ENCODE measurements at places on chromosomes 1 and 21.

DNA sequence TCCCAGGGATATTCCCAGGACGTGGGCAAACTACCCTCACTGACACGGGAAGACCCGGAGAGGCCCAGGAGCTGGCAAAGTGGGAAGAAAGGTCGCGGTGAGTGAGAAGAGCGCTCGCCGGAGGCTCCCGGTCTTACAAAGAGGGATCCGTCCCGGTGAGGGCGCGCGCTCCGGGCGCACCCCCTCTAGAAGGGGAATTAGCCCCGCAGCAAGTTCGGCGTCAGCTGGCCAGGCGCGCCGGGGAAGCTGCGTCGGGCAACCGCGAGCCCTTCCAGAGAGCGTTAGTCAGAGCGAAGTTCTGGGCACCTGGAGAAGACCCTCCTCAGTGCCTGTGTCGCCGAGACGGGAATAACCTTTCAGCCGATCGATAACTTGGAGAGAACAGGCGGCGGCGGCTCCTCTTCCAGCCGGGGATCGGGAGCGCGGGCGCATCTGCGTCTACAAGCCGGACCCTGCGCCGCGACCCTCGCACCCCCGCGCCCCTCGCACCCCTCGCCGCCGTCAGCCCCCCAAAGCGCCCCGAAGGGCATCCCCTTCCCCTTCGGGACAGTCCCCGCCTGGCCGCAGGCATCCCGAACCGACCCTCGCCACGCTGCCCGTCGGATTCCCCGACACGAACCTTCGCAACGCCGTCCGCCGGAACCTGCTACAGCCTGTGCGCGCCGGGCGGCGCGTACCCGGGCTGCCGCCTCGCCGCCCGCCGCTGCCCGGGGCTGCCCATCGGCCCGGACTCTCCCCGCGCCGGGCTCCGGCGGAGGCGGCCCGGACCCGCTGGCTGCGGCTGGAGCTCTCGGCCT lies 485 bp downstream of the SIPA1L2 start:
- no peak for DNase-seq

- no peak for DNase-seq
Observed at GRCh38 chr1:206517784-206518183, 10.5 kb downstream of the RASSF5 start.

- DNase-seq, result no peak
Observed at GRCh38 chr21:45040157-45040711, 34.1 kb upstream of the ADARB1 start.

DNA sequence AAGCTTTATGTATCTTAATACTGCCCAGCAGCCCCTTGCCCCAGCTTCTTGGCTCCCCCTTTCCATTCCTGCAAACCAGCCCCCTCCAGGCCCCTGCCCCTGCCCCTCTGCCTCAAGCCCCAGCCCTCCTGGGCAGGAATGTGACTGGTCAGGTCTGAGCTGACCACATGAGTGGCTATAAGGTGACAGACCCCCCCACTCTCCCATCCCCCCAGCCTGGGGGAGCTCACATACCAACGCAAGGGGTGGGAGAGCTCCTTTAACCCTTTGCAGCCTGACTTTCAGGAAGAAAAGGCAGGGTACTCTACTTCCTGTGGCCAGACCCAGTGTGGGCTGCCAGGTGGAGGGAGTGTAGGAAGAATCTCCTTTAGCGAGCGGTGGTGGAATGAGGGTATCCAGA lies 33.2 kb downstream of the AHDC1 start:
- no peak for DNase-seq

DNA sequence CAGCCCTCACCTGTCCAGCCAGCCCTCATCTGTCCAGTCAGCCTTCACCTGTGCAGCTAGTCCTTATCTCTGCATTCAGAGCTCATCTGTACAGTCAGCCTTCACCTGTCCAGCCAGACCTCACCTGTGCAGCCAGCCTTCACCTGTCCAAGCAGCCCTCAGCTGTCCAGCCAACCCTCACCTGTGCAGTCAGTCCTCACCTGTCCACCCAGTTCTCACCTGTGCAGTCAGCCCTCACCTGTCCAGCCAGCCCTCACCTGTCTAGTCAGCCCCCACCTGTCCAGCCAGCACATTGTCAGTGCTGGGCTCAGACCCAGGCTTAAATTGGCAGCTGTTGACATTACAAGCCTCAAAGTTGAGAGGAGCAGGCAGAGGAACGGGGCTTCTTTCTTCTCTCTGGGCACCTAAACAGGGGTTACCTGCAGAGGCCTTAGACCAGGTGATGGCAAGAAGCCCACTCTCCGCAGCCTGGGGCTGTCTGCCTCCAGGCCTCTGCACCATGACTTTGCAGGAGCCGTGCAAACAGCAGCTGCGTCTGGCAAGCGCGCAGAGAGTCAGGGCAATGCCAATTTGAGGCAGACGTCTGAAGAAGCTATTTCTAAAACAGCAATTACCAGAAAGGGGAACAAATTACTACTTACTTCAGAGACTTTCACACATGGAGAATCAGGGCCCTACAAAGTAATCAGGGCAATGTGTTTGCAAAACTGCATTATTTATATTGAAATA lies 506.1 kb downstream of the NPHP4 start:
- no peak for DNase-seq

DNA sequence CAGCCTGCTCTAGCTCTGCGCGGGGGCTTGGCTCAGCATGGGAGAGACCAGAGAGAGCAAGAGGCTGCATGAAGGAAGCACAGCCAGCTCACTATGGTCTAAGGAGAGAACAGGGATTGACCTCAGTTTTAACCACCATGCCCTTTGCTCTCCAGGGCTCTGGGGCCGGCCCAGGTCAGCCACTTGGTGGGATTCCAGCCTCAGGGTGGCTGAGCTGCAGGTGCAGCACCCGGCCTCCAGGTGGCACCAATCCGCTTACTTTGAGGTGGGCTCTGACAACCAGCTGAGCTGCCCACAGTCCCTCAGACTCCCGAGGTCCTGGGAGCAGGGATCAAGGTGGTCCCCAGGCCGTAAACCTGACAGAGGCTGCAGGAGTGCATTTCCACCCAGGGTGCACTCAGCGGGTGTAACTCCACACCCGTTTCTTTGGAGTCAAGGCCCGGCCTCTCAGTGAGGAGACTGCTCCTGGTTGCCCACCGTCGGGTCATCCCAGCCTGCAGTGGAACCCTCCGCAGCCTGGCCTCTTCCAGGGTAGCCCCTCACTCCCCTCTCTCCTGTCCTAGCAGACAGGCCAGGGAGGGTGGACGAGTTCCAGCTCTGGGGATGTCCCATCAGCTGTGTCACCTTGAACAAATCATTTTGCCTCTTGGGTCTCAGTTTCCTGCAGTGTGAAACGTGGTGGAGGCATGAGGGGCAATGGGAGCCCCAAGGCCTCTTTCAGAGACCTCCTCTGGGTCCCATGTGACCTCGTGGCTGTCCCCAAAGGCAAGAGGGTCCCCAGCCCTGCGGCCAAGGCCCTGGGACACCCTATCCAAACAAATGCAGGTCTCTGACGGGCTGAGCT lies 607 bp upstream of the LGR6 start:
- DNase-seq, result peak; percentile 30

- no peak for DNase-seq
Observed at GRCh38 chr1:33972676-33973395, 109.0 kb downstream of the HMGB4 start.

GRCh38 chr1:205259324-205259832 lies 31.6 kb downstream of the TMCC2 start:
- DNase-seq, result no peak

- no peak for DNase-seq
Observed at GRCh38 chr1:234554698-234555311, 55.2 kb downstream of the IRF2BP2 start.

GRCh38 chr1:205927676-205928075 lies 15.6 kb downstream of the SLC26A9 start:
- no peak for DNase-seq

GRCh38 chr1:37676281-37677142 lies 15.8 kb upstream of the CDCA8 start:
- no peak for DNase-seq

DNA sequence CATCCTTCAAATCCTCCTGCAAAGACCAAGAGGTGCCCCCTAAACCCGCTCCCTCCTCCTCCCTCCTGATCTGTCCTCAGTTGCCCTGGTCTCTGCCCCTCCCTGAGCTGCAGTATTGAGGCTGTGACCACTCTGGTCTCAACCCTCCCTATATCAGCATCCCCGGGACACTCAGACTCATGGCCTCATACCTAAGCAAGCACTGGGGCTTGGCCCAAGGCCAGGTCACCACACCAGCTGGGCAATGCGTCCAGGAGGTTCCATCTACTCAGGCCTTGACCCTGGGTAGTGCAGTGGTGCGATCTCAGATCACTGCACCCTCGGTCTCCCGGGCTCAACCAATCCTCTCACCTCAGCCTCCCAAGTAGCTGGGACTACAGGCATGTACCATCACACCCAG lies 9.8 kb downstream of the KIF17 start:
- no peak for DNase-seq

DNA sequence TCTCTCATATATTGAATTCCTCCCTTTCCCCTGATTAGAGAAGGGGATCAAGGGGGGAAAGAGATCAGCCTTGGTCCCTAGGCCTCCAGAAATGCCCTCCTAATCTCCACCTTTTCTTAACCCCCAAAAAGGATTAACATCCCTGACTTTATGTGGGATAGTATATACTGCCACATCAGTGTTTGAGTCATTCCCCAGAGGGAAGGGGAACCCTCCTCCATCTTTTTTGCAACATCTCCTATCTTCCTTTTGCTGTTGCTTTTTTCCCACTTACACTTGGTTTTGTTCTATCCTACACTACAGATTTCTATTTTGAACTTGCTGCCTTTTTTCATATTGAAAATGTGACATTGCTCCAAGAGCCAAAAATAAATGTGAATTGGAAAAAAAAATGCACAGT lies 65.4 kb upstream of the PODN start:
- DNase-seq, result no peak

DNA sequence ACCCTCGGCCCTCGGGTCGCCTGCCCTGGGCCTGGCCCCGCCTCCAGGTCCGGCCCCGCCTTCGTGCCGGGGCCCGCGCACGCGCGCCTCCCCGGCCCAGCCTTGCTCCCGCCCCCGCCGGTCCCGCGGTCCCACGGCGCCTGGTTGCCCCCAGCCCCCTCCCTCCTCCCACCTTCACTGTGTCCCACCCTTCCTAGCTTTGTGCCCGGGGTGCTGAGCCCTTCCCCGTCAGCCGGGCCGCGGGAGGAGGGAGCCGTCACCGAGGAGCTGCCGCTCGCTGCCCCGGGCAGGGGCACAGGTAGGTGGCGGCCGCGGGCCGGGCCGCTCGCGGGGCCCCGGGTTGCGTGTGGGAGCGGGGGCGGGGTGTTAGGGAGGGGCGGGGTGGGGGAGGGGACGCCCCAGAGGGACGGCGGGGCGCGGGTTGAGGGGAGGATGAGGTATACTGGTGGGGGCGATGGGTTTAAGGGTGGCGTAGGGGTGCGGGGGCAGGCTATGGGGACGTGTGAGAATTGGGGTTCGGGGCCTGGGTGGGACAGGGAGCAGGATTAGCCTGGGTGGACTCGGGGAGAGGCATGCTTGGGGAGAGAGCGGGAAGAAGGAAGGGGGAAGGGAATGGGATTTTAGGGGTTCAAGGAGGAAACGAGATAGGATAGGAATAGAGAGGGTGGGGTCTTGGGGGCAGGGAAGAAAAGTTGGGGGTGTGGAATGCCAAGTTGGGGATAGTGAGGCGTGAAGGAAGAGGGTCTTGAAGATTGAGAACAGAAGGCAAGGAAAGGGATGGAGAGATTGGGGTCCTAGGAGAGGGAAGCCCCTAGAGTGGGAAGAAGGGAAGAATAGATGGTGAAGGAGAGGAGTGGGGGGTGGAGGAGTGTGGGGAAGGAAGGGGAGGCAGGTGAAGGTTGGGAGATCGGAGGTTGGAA lies at the start of gene LRRC42:
Gene LRRC42, plus strand, starts transcription at position 99 of the 920 bp plus-strand sequence. CDS start 5,650 bp downstream, outside the sequence.
- peak; percentile 44 for DNase-seq

DNA sequence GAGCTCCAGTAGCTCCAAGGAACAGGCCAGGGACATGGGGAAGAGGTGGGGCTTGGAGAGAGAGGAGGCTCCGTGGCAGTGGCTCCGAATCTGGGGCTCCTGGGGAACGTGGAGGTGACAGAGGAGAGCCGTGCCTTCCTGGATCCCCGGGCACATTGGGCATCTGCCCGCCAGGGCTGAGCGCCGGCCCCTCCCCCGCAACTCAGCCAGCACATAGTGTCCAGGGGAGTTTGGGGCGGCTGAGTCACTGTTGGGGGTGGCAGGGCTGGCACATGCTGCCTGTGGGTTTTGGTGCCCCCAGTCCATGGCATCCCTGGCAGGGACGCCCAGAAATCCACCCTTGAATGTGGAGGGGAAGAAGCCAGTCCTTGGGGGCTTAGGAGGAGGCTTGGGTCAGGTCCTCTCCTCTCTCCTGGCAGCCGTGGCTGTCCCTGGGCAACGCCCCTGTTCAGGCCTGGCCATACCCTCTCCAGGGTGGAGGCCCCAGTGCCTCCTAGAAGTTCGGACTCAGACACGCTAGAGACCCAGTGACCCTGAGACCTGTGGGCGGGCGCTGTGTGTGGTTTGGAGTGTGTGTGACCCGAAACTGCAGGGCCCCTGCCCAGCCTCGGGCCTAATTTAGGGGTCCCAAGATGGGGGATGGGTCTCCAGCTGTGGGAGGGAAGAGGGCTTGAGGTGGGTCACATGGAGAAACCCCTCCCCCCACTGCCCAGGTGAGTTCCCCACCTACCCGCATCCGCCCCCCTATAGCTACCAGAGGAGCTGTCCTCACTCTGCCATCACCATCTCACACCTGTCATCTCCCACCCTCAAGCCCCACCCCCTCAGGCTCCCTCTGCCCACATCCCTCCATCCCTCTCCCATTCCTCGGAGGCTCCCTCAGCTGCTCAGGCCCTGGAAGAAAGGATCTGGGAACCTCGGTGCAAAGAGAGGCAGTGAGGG lies 1.6 kb downstream of the HSPB7 start:
- no peak for DNase-seq

DNA sequence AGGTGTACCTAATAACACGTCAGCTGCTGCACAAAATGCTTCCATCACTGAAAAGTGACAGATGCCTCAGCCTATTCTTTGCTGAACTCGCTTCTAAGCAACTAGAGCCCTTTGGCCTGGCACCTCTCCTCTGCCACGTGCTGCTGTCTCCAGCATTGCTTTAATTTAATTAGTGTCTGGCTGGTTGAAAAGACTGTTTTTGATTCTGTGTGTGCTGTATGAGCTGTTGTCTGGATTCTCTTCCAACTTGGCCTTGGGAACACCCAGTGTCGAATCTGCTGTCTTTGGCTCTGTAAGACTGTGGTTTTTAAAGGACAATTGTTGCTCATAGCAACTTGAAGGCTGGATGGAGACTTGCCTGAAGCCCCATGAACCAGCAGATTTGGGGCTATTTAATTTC lies 109.5 kb downstream of the PSMG1 start:
- no peak for DNase-seq

GRCh38 chr1:205013683-205014367 lies 29.2 kb upstream of the CNTN2 start:
- no peak for DNase-seq

GRCh38 chr1:173249349-173249748 lies 42.2 kb upstream of the TNFSF4 start:
- DNase-seq, result no peak

DNA sequence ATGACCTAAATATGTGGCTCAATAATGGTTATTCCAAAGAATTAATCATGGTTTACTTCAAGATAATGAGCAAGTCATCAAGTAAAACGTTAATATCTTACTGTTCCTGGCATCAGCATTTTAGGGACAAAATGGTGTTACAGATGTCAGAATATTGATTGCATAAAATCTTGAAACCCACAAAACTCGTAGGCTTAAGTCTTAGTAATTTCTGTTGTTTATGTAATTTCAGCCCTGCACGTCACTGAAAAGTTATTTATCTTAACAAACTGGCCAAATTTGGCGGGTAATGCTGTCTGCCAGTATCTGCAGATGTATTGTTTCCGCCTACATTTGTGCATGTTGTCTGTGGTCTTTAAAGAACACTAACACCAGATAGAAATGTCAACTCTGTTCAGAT lies 25.8 kb downstream of the CDC7 start:
- DNase-seq, result no peak

- DNase-seq, result no peak
Observed at GRCh38 chr21:44735821-44736220, 24.4 kb upstream of the TSPEAR start.

Measured in stimulated activated CD8-positive, alpha-beta memory T cell treated with anti-CD3 and anti-CD28 coated beads, Interleukin-4, amount 100 ng/mL, for 1 hour (primary cell).